Activated T-cell treated with anti-CD3 and anti-CD28 coated beads, Interleukin-2, amount 50 U/mL, for 4 hours (primary cell): ENCODE measurements at places on chromosomes 6 and 20.

DNA sequence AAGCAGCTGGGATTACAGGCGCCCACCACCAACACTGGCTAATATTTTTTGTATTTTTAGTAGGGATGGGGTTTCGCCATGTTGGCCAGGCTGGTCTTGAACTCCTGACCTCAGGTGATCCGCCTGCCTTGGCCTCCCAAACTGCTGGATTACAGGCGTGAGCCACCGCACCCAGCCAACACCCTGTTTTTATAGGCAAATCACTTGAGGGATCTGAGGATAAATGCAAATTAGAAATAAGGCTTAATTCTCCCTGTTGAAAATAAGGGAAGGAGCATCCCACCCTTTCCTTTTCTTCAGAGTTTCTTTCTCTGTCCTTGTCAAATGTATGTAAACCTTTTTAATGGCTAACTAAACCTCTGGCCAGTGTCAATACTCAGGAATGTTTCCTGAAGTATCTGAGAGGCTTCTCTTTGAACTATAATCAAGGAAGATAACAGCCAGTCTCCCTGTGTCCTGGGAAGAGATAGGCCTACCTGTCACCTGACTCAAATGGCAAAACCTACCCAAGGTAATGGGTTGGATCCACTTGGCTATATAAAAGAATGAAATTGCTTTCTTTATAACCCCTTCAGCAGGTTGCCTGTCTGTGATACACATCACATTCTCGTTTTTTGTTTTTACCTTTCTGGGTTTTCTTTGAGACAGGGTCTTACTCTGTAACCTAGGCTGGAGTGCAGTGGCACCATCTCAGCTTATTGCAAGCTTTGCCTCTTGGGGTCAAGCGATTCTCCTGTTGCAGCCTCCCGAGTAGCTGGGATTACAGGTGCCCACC, 64.5 kb upstream of the TNFAIP3 start:
- DNase-seq: no peak

DNA sequence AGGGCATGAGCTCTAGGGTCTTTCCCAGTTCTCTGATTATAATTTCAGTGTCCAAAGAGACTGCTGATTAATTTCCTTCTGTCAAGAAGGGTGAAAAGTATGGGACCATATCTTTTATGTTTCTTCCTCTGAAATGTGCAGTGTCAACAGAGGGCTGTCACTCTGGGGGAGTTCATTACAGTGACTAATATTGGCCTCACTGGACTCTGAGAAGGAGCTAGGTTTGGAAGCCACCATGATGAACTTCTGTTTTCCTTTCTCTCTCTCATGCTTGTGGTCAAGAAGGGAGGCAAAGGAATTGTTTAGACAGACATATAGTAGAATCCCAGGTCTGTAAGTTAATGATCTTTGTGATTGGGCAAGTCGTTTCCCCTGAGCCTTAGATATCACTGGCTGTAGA, 41.8 kb upstream of the BMP6 start:
- no peak for DNase-seq

- DNase-seq: no peak
Observed at GRCh38 chr20:34949120-34949519, 6.5 kb downstream of the GSS start.

GRCh38 chr20:641516-641875, 11.5 kb downstream of the SRXN1 start:
- no peak for DNase-seq

DNA sequence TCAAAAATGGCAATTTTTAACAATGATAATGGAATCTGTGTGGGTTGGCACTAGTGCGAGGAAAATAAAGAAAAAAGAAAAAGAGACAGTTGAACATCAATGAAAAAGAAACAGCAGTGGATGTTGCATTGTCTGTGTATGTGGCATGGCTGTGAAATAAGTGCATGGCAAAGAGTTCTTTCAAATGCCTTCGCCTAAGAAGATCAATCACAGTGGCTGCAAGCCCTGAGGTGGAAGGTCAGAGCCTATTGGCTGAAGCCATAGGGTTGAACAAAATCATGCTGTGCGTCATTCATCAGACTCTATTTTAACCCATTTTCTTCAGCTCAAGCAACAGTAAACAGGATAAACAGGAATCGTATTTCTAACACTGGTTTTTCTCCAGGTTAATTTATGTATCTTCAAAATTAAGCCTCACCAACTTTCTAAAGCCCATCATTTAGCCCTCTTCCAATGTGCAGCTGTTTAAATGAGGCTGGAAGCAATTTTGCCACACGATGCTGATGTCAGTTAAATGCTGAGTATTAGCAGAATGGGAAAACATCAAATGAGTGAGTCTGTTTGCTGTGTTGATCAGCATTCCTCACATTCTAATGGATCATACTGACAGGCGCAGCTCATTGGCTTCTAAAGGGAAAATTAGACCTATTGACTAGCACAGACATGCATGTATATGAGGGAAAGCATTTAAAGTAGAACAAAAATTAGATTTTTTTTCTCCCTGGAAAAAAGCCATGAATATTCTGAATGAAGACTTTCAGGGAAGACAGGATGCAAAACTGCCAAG, 955.9 kb upstream of the EYS start:
- DNase-seq: no peak
